ENCODE measurements at places on chromosomes 4 and X. TPM values are rescaled to one million over a fixed set of nuclear protein-coding genes. Genes with fewer than 3 reads are reported as not detected.

DRD5 gene
- total RNA-seq, result not detected

DNA sequence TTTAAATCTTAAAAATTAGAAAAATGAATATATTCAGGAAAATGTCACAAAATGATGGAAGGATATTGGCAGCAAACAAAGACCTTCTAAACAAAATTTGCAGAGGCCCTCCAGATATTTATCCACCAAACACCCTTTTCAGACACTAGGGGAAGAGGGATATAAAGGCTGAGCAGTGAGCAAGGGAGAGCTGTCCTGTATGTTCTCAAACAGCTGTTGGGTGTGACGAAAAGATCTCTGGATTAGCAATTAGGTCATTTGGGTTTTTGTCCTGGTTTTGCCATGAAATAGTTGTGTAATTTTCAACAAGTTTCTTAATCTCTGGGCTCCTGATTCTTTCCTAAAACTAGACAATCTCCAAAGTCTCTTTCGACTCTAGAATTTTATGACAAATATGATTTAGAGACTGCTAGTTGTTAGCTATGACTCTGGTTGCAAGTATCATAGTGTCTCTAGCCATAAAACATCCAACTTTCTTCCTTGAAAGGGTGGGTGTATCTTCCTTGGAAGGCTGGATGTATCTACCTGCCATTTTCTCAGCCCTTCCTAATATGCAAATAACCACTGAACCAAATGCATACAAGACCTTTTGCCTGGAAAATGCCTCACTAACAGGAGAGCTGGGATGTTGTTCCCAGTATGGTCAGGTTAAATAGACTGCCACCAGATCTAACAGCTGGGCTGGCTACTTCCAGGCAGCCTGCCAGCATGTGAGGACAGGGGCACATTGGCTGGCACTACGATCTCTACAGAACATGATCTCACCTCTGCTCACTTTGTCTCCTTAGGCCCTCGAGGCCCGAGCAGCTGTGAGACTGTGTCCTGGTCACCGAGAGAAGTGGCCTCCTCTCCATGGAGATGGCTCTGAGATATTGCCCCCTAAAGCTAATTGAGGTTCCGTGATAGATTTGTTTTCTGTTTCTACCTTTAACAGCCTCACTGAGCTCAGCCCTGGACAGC lies 225.5 kb upstream of the JADE1 start:
- no peaks in the 10 kb centered on the region for H3K27me3 ChIP-seq
- H3K27ac ChIP-seq, result no peak overlapping the region
- no peak overlapping the region for H3K4me3 ChIP-seq
- no peak for DNase-seq
- H3K4me1 ChIP-seq, result peaks cover 8% of the 10 kb centered on the region

NR3C2 gene
- 2.8 TPM for total RNA-seq

PLP1 gene
- 29.5 TPM for total RNA-seq

DNA sequence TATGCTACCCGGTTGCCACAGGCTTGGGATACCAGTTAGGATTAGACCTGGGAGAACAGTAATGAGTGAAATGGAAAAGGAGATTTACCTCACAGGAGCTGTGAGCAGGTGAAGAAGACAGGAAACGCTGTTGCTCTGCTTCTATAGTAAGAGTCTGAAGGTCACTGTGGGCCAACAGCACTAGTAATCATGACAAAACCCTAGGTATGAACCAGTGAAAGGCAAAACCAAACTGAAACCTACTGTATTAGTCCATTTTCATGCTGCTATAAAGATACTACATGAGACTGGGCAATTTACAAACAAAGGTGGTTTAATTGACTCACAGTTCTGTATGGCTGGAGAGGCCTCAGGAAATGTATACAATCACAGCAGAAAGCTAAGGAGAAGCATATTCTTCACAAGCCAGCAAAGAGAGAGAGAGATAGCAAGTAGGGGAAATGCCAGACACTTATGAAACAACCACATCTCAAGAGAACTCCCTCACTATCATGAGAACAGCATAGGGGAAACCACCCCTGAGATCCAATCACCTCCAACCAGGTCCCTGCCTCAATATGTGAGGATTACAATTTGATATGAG lies 736.7 kb upstream of the INTU start:
- no peaks in the 10 kb centered on the region for H3K4me1 ChIP-seq
- no peaks in the 10 kb centered on the region for H3K27me3 ChIP-seq
- peaks cover 25% of the 10 kb centered on the region for H3K36me3 ChIP-seq
- no peak overlapping the region for H3K4me3 ChIP-seq
- no peak overlapping the region for H3K27ac ChIP-seq

NUP62CL gene
- 5.5 TPM for total RNA-seq

MFSD8 gene
- 15.0 TPM for total RNA-seq

DNA sequence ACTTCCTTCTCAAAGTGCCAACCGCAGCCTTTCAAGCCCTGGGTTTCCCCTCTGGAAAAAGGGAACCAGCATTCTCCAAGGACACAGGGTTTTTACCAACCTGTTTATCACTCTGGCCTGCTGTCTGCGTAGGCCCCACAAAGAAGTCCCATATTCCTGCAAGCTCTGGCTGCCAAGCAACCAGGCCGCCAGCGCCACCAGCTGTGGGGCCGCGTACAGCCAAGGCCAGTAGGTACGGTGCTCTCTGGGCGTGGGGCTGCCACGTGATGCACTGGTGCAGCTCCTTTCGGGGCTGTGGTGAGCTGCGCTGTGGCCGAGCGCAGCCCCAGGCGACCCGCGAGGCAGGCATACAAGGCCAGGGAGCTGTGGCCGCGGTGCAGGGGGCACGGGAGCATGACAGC lies 22.1 kb downstream of the LUZP4 start:
- peaks cover 9% of the 10 kb centered on the region for H3K36me3 ChIP-seq
- no peaks in the 10 kb centered on the region for H3K27me3 ChIP-seq
- H3K4me3 ChIP-seq, result peak overlapping the region; percentile 45
- peaks cover 19% of the 10 kb centered on the region for H3K4me1 ChIP-seq
- H3K27ac ChIP-seq, result no peak overlapping the region
- peak; percentile 67 for DNase-seq

DNA sequence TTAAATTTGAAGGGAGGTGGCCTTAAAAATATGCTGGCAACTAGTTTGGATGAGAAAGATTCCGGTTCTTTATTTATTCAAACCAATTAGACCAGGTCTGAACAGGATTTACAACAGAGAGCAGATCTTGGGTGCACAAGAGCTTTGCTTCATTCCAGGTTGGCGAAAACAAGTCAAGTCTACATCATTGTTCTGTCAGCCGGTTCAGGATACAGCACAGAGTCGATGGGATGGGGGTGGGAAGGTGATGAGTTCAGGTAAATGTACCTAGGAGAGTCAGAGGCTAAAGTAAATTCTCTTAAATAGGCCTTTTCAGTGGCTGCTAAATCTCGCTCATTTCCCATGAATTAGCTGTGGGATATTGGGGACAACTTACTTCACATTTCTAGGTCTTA lies 882 bp upstream of the STIM2 start:
- H3K27ac ChIP-seq, result peak overlapping the region; percentile 98
- peak overlapping the region; percentile 80 for H3K4me3 ChIP-seq
- H3K4me1 ChIP-seq, result peaks cover 51% of the 10 kb centered on the region

DNA sequence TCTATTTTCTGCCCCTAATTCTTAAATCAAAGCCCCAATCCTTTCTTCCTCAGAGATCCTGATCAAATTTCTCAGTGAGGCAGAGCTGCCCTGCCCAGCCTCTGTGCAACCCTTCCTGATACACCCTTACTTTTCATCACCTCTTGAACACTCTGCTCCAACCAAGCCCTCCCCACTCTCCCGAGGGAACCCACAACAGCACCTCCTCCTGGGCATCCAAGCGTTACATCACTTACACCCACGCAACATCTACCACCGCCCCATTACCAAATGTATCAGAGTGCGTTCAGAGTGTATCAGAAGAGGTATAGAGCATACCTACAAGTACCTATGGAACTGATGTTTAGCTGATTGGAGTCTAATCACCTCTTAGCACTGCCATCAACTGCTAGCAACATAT lies 186.5 kb downstream of the RAP1GDS1 start:
- peak; percentile 28 for DNase-seq
- H3K27ac ChIP-seq, result no peak overlapping the region
- H3K4me3 ChIP-seq, result no peak overlapping the region
- no peaks in the 10 kb centered on the region for H3K4me1 ChIP-seq
- H3K36me3 ChIP-seq, result no peaks in the 10 kb centered on the region

SSX4 gene
- total RNA-seq, result 0.17 TPM

PLRG1 gene
- total RNA-seq, result 78.3 TPM

GRCh38 chr4:33482773-33483172 lies 2761.5 kb downstream of the ARAP2 start:
- H3K4me3 ChIP-seq, result no peak overlapping the region
- no peak overlapping the region for H3K27ac ChIP-seq
- no peaks in the 10 kb centered on the region for H3K27me3 ChIP-seq
- H3K36me3 ChIP-seq, result no peaks in the 10 kb centered on the region
- no peak for DNase-seq

SSX3 gene
- total RNA-seq, result not detected

Data from WTC11 (cell line).